Stimulated activated CD4-positive, alpha-beta T cell treated with anti-CD3 and anti-CD28 coated beads, TNF-alpha, amount 100 ng/mL, for 48 hours (primary cell): ENCODE measurements at places on chromosomes 16 and 17.

- peak; percentile 64 for DNase-seq
Observed at GRCh38 chr16:78002915-78003538, 19.3 kb upstream of the CLEC3A start.

DNA sequence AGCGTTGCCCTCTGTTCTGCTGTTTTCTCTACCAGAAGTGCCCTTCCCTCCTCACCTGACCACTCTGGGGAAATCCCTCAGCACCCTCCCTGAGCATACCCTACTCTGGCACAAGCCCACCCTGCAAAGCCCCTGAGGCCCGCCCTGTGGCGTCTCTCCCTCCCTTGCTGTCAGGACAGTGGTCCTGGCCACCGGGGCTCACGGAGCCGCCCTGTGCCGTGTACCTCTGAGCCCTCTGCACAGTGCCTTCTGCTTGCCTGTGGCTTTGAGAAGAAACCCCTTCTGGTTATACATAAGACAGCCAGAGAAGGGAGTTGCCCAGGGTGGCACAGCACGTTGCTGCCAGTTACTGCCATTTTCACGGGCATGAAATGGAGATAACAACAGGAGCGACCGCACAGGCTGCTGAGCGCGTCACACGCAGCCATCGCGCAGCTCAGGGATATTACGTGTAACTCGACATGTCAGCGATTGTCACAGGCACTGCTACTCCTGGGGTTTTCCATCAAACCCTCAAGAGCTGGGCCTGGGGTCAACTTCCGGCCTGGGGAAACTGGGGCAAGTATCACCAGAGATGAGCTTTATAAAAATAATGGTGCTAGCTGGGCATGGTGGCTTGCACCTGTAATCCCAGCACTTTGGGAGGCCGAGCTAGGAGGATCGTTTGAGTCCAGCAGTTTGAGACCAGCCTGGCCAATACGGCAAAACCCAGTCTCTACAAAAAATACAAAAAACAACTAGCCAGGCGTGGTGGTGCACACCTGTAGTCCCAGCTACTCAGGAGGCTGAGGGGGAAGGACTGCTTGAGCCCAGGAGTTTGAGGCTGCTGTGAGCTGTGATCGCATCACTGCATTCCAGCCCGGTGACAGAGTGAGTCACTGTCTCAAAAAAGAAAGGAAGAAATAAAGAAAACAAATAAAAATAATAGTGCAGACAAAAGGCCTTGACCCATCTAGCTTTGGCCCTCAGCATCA is 14.8 kb downstream of the SCGB1C2 start:
- no peak for DNase-seq

DNA sequence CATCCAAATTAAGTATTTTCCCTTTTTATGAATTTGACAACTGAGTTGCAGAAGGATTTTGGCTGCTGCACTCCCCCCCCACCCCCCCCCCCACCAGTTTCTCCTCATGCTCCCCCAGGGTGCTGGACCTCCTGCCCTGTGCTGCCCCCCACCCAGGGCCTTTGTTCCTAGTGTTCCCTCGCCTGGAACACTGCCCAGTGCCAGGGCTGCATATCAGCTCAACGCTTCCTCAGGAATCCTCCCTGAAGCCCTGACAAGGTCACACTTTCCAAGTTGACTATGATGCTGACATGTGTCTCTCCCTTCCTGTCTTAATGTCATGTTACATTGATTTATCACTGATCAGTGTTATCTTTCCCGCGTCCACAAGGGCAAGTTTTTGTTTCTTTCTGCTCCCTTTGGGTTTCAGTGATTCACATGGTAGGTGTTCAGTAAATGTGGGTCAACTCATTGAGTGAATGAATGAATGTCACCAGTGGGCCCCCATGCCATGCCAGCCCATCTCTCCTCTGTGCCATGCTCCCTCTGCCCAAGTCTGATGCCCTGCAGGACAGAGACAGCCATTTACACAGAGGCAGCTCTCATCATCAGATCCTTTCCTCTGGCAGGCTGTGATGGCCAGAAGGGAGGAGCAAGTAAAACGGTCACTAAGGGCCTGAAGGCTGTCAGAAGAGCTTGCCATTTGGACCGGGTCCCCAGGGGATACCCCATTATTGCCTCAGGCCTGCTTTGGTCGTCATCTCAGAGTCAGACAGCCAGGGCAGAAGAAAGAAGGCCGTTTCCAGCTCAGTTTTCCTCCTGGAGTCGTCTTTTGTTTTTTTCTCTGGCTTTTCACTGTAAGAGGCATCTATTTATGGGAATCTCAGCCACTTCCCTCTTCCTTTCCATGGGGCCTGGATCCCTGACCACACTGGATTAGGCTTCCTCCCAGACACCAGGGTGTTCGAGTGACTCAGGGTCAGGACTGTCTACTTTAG is 386.2 kb downstream of the SNX29 start:
- DNase-seq, result no peak

GRCh38 chr17:57432507-57433277 is 176.4 kb downstream of the MSI2 start:
- DNase-seq, result no peak

- no peak for DNase-seq
Observed at GRCh38 chr17:81808778-81809555, 5.0 kb downstream of the GCGR start.

- DNase-seq, result no peak
Observed at GRCh38 chr16:15539197-15539596, 103.8 kb downstream of the MARF1 start.

GRCh38 chr17:8448310-8448709 is 12.6 kb downstream of the NDEL1 start:
- DNase-seq, result no peak
